Fibroblast of the conjunctiva (primary cell): ENCODE measurements at places on chromosomes 6 and 20.

GRCh38 chr6:160945516-160946177, 45.9 kb upstream of the MAP3K4 start:
- no peak for DNase-seq

GRCh38 chr6:163538331-163538730, 123.8 kb downstream of the QKI start:
- no peak for DNase-seq

DNA sequence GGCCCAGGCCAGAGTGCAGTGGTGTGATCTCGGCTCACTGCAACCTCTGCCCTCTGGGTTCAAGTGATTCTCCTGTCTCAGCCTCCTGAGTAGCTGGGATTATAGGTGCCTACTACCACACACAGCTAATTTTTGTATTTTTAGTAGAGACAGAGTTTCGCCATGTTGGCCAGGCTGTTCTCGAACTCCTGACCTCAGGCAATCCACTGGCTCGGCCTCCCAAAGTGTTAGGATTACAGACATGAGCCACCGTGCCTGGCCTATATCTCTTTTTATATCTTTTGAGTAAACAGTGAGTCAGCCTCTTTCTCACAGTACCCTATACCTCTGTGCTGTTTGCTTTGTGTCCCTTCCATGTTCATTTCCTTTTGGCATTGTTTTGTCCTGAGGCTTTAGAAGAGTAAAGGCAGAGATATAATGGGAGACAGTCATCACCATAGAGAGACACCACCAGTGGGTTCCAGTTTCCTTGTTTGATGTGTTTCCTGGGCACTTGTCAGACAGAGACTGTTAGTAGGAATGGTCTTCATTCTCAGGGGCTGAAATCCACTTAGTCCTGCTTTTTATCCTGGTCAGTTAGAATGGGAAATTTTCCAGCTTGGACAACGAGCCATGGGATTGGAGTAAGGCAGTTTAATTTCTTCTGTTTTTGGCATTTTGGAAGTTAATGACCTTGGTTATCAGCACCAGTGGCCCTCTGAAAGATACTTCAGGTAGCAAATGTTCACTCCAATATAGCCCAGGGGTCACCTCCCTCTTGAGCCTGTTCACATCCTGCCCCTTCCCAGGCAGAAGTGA, 32.2 kb upstream of the ASXL1 start:
- DNase-seq, result no peak

GRCh38 chr6:54335871-54336270, 27.6 kb downstream of the TINAG start:
- peak; percentile 27 for DNase-seq

DNA sequence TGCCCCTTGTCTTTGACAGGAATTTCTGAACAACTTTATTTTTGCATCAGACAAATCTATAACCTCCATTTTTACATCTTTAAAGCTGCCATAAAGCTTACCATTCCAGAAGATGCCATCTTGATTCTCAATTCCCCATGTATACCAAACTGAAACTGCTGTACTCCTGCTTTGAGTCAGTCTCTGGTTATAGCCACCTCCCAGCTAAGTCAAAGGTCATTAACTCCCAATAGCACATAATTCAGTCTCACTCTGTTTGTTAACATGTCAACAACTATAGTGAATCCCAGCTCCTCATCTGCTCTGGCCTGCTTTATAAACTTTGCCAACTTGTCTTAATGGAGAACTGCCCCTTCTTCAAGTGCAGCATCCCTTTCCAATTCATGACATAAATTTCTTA, 343.6 kb downstream of the FRK start:
- no peak for DNase-seq

GRCh38 chr6:66896415-66896814, 1189.4 kb upstream of the EYS start:
- DNase-seq, result no peak

DNA sequence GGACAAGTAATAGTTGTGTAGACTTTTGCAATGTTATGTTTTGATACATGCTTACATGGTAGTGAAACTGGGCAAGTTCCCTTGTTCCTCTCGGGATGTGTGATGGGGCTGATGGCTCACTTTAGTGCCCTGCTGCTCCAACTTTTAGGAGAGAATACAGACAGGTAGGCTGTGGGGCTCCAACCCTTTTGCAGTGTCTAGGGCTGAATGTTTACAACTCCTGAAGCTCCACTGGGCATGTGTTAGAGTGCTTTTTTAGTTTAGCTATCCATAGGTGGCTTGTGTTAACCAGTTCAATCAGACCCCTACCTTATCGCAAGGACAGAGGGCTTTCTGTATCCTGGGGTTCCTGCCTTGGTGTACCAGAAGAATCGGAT, 33.8 kb downstream of the SERPINB6 start:
- no peak for DNase-seq

- no peak for DNase-seq
Observed at GRCh38 chr6:49856282-49856681, 10.1 kb downstream of the CRISP1 start.

DNA sequence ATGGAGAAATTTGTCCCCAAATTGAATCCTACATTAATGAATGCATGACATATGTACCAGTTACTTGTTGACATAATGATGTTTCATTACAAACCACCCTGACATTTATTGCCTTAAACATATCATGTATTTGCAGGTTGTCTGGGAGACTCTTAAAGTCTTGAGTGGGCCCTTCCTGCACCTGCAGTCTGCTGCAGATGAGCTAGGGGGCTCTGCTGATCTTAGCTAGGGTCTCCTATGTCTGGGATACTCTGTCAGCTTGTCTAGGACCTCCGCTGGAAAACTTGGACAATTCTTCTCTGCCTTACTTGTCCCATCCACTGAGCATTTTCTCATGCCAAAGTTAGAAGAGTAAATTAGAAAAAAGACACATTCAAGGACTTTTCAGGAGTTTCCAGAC, 581.6 kb downstream of the HAO1 start:
- DNase-seq, result no peak

- no peak for DNase-seq
Observed at GRCh38 chr6:90187437-90188121, 109.1 kb downstream of the BACH2 start.

DNA sequence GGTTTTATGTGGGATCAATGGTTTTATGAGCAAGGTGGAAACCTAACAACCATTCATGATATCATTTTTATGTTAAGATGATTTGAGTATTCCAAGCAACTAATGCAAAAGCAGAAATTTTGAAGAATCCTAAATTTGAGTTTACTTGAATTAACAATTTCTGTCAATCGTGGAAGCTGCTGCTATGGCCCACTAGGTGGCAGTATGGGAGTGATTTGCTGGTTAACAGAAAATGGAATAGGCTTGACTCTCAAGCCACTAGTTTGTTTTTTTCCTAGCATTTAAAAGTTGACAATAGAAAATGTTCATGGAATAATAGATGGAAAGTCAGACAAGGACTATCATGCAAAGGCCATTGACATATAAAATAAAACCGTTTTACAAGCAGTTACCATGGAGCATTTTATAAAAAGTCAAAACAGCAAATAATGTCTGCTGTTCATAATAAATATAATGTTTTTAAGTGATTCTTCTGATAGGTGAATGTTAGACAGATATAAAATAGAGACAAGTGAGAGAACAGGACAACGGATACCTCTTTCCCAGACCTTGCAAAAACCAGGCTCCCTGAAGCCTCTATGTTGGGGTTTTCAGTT, 43.0 kb upstream of the TMEM200A start:
- peak; percentile 75 for DNase-seq

DNA sequence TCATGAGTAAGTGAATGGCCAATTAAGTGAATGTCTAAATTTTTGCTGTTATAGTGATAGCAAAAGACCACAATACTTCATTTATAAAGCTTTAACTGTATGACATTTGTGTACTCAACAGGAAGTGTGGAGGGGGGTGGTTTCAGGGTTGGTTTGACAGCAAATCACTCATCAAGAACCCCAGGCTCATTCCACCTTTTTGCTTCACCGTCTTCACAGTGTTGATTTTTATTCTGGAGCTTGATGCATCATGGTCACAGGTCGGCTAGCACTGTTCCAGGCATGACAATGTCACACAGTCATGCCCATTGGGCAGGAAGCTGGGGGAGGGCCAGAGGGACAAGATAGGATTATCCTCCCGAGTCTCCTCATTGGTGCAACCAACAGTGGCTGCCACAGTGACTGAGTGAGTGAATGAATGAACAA, 75.0 kb downstream of the MDGA1 start:
- no peak for DNase-seq

GRCh38 chr20:3929713-3930060, 40.5 kb downstream of the PANK2 start:
- no peak for DNase-seq

GRCh38 chr20:53202777-53203176, 230.6 kb downstream of the TSHZ2 start:
- no peak for DNase-seq

- DNase-seq, result peak; percentile 92
Observed at GRCh38 chr6:153092082-153093013, 38.7 kb downstream of the RGS17 start.

DNA sequence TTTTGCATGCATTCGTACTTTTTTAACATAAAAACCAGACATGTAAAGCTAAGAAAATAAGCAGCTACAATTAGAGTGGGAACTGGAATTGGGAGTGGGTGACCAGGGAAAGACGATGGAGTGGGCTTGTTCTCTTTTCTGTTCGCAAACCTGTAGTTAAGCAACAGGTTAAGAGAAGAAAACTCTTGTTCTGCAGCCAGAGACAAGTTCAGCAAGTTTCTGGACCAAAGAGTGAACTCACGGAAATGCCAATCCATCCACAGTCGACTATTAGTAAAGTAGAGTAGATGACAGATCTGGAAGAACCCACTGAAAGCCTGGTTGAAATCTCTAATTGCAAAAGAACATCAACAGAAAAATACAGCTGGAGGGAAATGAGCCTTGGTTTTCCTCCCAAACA, 197.8 kb downstream of the TFAP2A start:
- DNase-seq, result no peak

DNA sequence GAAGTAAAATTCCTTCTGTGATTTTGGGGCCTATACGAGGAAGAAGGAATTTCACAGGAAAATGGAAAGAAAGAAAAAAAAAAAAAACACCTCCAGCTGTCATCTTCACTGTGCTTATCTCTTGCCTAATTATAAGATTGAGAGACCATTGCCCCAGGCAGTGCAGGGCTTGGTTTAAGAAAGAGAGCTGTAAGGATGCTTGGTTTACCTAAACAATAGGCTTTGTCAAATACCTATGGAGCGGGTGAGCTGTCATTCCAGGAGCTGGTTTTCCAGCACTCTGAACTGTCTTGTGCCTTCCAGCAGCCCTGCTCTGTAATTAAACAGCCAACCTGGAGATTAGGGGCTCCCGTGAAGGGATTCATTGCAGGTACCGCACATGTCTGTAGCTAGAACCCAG, 137.8 kb downstream of the EDN3 start:
- DNase-seq, result no peak

GRCh38 chr6:137589067-137589848, 95.1 kb upstream of the OLIG3 start:
- peak; percentile 18 for DNase-seq

DNA sequence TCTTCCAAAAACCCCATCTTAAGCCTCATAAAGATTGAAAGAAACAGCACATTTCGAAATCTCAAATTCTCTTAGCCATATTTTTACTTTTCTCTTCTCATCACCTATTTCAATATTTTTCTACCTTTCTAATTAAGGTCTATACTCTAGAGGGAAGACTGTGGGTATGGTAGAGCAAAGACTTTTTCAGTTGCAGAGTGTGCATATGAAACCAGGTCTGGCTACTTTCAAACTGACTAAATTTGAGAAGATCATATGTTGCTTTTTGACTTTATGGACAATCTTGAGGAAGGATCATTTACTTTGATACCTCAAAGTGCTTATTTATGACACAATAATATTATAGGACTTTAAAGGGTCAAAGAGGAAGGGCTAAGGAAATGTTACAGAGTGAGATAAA, 20.7 kb downstream of the FILIP1 start:
- no peak for DNase-seq

- no peak for DNase-seq
Observed at GRCh38 chr6:55469951-55470366, 109.0 kb downstream of the HMGCLL1 start.
